ENCODE measurements at places on chromosomes 4 and X. TPM values are rescaled to one million over a fixed set of nuclear protein-coding genes. Genes with fewer than 3 reads are reported as not detected.

The ADH6 gene
- total RNA-seq: not detected

The PPP4R3C gene
- not detected for total RNA-seq

The SPOCK3 gene
- total RNA-seq: 0.60 TPM

The SSX7 gene
- not detected for total RNA-seq

The TEX11 gene
- not detected for total RNA-seq

The PABPC1L2A gene
- total RNA-seq: not detected

The ZAR1 gene
- total RNA-seq: not detected

The VCX2 gene
- not detected for total RNA-seq

The UXT gene
- 111 TPM for total RNA-seq

The RGN gene
- 5.6 TPM for total RNA-seq

The LRAT gene
- not detected for total RNA-seq

The PNMA6A gene
- 0.68 TPM for total RNA-seq

The ETDB gene
- total RNA-seq: not detected

The PPBP gene
- total RNA-seq: not detected

The SORCS2 gene
- total RNA-seq: 0.23 TPM

The RIBC1 gene
- 0.68 TPM for total RNA-seq

The STOX2 gene
- total RNA-seq: 0.82 TPM

The TBX22 gene
- total RNA-seq: not detected

The TMEM131L gene
- 3.3 TPM for total RNA-seq

The MAGEE2 gene
- total RNA-seq: not detected

The RTL3 gene
- not detected for total RNA-seq

All from smooth muscle cell of the coronary artery (primary cell).